Inflammatory macrophage (primary cell): ENCODE measurements at places on chromosomes 7 and 10.
A peak's percentile ranks its signal among the peaks of the same experiment; 100 is the strongest.

DNA sequence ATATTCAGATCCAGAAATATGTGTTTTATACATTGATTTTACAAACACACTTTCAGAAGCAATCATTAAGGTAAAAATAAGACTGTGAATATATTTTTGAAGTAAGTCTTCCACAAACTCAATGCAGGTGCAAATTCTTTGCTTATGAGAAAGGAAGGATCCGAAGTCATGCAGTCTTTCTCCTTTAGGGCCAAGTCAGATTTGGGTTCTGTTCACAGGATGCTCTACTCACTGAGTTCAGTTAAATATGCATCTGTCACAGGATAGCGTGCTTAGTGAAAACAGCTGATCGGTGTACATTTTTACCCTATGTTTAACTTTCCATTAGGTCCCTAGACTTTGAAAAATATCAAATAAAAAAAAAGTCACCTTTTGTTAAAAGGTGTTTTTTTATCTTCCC lies 608.5 kb downstream of the PHTF2 start:
- no peak for DNase-seq

DNA sequence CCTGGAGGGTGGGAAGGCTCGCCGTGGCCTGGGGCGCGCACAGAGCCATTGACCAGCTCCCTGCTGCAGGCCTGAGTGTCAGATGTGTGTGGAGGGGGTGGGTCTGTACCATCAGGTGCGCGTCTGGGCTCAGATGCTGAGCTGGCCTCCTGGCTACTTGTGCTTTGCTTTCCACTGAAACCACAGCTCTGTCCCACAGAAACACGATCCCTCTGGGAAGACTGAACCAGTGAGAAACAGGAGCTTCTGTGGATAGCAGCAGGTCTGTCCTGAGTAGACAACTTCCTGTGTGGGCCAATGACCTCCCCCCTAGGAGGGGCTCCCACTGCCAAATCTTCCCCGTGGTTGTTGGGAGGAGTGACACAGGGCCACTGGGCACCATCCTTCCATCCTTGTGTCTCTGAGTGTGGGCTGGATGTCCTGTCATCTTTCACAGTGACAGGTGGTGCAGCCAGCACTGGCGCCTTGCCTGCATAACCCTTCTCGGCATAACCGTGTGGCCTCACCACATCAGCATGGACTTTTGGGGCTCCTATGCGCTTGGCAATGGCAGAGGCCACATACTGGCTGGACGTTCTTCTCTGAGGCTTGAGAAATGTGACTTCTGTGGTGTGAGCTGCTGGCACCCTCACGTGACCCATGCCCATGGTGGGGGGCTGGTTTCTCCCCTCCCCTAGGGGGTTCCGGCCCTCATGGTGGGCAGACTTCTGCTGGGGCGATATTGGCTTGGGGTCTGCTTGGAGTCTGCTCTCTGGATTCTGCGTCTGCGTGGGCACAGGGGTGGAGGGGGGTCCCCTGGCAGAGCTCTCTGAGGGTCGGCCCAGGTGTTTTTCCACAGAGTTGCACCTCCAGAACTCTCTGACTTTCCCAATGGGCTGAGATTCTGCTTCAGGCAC lies 245.5 kb upstream of the GRB10 start:
- no peak for DNase-seq

- DNase-seq, result no peak
Observed at GRCh38 chr10:90313576-90314325, 544.1 kb downstream of the HTR7 start.

DNA sequence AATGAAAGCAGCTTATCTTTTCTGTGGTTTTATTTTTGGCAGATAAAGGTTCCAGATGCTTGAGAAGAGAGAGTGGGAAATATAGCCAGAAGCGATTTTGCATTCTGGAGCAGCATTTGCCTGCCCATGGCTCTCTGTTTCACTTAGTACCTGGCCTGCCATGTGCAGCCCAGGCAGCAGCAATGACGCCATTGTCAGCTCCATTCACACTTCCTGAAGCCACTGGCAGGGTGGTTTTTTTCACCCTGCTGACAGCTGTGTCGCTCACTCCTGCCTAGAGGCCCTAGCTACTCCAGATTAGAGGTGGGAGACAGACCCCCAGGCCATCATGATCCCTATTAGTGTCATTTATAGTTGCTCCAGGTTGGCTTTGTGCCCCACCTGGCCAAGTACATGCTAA lies 30.1 kb upstream of the NEUROD6 start:
- no peak for DNase-seq

- no peak for DNase-seq
Observed at GRCh38 chr7:151978616-151979015, 22.4 kb downstream of the GALNTL5 start.

GRCh38 chr7:50221028-50221427 lies 83.5 kb upstream of the IKZF1 start:
- peak; percentile 77 for DNase-seq

GRCh38 chr7:141699860-141700259 lies 2.1 kb downstream of the DENND11 start:
- DNase-seq, result no peak

- no peak for DNase-seq
Observed at GRCh38 chr10:84005403-84005802, 133.9 kb upstream of the GHITM start.

- DNase-seq, result peak; percentile 62
Observed at GRCh38 chr7:151917791-151918509, 38.3 kb upstream of the GALNTL5 start.

GRCh38 chr7:133165001-133165400 lies 83.1 kb upstream of the CHCHD3 start:
- DNase-seq, result no peak

DNA sequence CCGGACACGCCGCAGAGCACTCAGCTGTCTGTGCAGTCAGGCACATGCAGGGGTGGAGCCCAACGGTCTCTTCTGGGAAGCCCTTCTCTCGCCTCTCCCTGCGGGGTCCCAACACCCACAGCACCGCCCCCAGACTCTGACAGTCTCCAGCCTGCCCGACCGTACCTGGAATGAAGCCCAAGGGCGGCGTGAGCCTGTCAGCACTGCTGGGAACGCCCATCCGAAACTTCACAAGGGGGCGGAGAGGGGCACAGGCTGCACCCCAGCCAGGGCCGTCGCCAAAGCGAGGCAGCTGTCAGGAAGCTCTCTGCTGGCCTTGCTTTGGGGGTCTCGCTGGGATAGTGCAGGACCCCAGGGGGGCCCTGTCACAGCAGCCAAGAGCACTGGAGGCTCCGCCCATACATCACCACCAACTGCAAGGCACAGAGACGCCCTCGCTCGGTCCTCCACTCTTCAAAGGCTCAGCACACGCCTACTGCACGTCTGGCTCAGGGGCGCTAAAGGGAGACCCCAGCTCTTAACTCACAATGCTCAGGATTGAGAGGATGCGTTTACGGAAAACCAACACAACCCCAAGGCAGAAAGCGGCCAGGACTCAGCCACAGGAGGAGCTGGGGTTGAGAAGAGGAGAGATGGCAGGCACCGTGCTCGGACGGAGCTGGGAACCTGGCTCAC lies 30.9 kb downstream of the MAD1L1 start:
- DNase-seq, result no peak

DNA sequence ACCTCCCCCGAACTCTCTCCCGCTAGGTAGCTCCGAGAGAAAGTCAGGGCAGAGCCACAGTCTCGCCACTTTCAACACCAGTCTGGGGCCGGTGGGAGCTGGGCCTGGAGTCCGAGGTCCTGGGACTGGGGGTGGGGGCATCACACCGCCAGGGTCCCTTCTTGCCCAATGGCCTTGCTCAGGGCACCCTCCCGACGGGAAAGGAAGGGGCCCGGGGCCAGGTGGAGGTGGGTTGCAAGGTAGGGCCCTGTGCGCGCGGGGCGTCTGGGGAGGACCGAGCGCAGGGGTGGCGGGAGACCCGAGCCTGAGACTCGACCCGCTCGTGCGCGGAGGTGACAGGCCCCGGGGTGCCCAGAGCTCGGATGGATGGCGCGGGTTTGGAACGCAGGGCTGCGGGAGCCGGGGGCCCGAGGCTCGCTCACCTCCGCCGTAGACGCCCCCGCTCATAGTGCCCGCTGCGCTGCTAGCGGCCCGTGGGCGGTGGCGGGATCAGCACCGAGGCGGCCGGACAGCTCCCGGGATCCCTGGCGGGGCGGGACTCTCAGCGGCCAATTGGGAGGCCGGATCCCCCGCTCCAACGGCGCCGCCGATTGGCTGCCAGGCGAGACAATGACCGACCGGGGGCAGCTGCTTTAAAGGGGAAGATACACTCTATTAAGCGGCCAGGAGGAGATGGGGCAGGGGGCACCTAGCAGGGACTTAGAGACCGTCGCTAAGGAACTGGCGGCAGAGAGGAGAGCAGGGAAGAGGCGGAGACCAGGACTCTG lies at the start of gene ACTL6B:
Gene ACTL6B (minus strand): TSS at position 541 of the 767 bp plus-strand sequence. CDS start 94 bp downstream, at position 447.
- DNase-seq, result peak; percentile 63

DNA sequence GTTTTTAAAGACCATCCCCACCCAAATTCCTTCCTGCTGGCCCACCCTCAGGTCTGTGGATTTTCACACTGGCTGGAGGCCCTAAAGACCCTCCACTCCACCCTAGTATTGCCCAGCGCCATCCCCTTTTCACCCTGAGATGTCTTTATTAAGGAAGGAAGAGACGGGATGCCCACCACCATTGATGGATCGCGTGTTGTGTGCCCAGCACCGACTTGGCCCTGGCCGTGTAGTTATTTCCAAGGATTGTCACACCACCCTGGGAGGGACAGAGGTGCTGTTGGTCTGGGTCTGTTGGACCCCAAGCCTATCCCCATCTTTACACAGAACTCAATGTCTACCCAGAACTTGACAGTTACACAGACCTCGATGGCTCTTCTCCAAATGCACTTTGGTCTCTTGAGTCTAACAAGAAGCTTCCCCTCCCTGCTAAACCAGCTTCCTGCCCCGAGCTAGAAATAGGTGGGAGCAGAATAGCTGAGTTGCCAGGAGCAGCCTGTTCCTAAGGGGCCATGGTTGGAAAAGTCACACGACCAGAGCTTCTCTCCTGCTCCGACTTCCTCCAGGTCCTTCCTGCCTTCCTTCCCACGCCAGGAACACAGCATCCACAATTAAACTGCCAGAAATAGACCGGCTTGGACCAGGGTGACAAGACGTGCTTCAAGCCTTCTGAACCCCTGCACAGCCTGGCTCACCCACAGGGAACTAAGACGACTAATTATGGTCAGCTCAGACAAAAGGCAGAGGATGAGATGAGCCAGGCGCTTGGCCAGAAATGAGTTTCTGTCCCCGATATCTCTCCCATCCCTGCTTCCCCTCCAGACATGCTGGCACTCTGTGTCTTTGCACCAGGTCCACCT lies 139.5 kb upstream of the CHST15 start:
- DNase-seq, result no peak

DNA sequence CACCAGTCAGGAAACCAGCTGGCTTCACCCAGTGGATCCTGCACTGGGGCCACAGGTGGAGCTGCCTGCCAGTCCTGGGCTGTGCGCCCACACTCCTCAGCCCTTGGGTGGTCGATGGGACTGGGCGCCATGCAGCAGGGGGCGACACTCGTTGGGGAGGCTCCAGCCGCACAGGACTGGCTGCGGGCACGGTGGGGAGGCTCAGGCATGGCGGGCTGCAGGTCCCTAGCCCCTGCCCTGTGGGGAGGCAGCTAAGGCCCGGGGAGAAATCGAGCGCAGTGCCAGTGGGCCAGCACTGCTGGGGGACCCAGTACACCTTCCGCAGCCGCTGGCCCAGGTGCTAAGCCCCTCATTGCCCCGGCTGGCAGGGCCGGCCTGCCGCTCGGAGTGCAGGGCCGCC lies 12.4 kb upstream of the NRG3 start:
- no peak for DNase-seq

- peak; percentile 52 for DNase-seq
Observed at GRCh38 chr10:101441541-101442455, 87.8 kb downstream of the BTRC start.

GRCh38 chr7:1662101-1662500 lies 8.0 kb upstream of the ELFN1 start:
- DNase-seq, result no peak

DNA sequence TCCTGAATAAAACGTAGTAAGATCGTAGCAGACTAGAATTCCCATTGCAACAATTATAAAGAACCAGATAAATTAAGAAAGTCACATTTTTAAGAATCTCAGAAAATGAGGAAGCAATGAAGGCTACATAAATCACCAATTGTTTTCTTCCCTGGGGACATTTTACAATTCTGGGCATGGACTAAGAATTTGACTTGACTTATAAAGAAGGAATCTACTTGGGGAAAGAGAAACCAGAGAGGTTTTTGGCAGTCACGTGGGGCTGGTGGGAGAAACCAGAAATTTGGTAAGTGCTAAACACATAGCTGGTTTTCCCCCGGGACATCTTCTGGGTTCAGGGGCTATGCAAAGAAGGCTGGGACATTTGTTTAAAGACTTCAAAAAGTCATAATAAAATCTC lies 109.8 kb upstream of the IL6 start:
- no peak for DNase-seq

DNA sequence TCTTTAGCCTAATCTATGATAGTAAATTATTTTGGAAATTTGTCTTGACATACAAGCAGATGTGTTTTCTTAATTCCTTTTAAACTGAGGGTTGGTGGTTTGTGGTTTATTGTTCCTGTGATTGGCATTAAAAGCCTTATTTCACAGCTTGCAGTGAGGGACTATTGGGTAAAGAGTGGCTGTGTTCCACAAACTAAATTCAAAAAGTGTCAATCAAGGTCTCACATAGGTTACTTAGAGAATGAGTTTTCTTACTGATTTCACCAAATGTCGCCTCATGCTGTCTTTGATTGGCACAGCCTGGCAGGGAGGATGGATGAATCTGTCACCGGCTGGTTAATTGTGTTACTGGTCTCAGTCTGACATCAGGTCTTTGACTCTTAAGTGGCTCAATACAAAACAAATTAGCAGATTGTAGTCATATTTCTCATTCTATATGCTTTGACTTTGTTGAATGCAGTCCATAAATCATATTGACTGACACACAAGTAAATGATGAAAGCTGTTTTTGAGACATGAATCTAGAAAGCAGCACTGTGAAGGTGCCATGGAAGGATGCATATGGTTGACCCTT lies 66.8 kb upstream of the CYP26C1 start:
- no peak for DNase-seq

GRCh38 chr10:80272793-80273522 lies 16.5 kb downstream of the MAT1A start:
- peak; percentile 6 for DNase-seq

- no peak for DNase-seq
Observed at GRCh38 chr7:108026647-108027046, 23.7 kb upstream of the LAMB1 start.

- DNase-seq, result no peak
Observed at GRCh38 chr10:27893358-27893954, 105.4 kb downstream of the ODAD2 start.

DNA sequence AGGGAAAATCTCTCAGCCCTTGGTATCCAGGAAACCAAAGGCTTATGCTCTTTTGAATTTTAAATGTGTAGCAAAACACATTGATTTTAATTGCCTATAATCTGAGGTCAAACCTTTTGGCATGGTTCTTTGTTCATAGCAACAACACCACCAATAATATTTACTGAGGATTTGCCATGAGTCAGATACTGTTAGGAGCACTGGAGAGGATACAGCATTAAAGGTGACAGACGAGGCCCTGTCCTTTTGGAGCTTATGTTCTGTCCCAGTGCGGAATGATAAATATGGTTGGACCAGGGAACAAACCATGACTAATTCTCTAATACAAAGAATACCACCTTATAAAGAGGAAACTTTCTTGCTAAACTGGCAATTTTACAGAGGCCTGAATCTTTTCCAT lies 176.6 kb downstream of the CTNNA3 start:
- DNase-seq, result no peak

- DNase-seq, result peak; percentile 62
Observed at GRCh38 chr10:48444266-48444665, 137.8 kb downstream of the MAPK8 start.
